Breast epithelium (tissue), 4 donors: ENCODE measurements at places on chromosomes 11 and 22. TPM values are rescaled to one million over a fixed set of nuclear protein-coding genes. Genes with fewer than 3 reads are reported as not detected.

MYRF gene
- 0.32 TPM for total RNA-seq

POU2AF1 gene
- 3.5 TPM for total RNA-seq

GRCh38 chr11:34259087-34259486 is 98.7 kb downstream of the ABTB2 start:
- H3K4me3 ChIP-seq, result no peak overlapping the region
- no peak overlapping the region for H3K27ac ChIP-seq
- H3K27me3 ChIP-seq, result no peaks in the 10 kb centered on the region
- peaks cover 10% of the 10 kb centered on the region for H3K4me1 ChIP-seq
- no peaks in the 10 kb centered on the region for H3K36me3 ChIP-seq

- H3K27ac ChIP-seq, result no peak overlapping the region
- no peak for DNase-seq
- no peak overlapping the region for H3K4me3 ChIP-seq
- H3K27me3 ChIP-seq, result no peaks in the 10 kb centered on the region
These were observed 81.6 kb downstream of the FLI1 start for GRCh38 chr11:128775468-128775867.

GRCh38 chr11:2955906-2956476 is 26.8 kb upstream of the PHLDA2 start:
- no peaks in the 10 kb centered on the region for H3K27me3 ChIP-seq
- H3K27ac ChIP-seq, result no peak overlapping the region
- H3K4me1 ChIP-seq, result no peaks in the 10 kb centered on the region
- no peak overlapping the region for H3K4me3 ChIP-seq
- peaks cover 6% of the 10 kb centered on the region for H3K36me3 ChIP-seq

DNA sequence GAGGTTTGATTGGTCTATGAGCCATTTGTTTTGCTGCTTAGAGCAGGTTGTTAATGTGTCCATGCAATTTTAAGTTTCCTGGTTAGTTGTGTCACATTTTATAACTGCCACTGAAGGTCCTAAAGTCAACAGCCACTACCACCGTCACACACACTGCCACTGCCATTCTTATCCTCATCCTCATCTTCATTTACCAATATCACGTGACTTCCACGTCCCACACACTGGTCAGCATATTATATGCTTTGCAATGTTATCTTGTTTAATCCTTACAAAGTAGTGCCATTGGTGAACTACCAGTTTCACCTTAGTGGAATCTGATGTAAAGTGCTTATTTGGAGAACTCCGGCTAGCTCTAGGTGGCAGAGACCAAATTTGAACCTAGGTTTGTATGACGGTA is 9.7 kb downstream of the MMP26 start:
- H3K27ac ChIP-seq, result no peak overlapping the region
- no peak for DNase-seq
- H3K36me3 ChIP-seq, result no peaks in the 10 kb centered on the region

DNA sequence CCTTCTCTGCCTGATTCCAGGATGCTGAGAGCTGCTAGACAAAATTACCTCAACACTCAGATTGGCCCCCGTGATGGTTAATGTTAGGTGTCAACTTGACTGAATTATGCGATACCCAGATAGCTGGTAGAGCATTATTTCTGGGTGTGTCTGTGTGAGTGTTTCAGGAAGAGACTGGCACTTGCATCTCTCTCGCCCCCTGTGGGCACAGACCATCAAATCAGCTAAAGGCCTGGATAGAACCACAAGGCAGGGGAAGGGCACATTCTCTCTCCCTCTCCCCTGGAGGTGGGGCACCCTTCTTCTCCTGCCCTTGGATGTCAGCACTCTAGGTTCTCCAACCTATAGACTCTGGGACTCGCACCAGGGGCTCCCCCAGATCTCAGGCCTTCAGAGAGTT is 79.7 kb downstream of the KIRREL3 start:
- H3K36me3 ChIP-seq, result no peaks in the 10 kb centered on the region
- DNase-seq, result no peak
- no peaks in the 10 kb centered on the region for H3K27me3 ChIP-seq
- H3K27ac ChIP-seq, result no peak overlapping the region
- H3K4me3 ChIP-seq, result no peak overlapping the region
